Uterus (tissue), 4 donors: ENCODE measurements at places on chromosomes 6 and 20.

- no peak for DNase-seq
- H3K27ac ChIP-seq, result no peak overlapping the region
- H3K36me3 ChIP-seq, result no peaks in the 10 kb centered on the region
- H3K27me3 ChIP-seq, result no peaks in the 10 kb centered on the region
- no peaks in the 10 kb centered on the region for H3K4me1 ChIP-seq
Observed at GRCh38 chr20:63552481-63553249, 1.3 kb upstream of the FNDC11 start.

DNA sequence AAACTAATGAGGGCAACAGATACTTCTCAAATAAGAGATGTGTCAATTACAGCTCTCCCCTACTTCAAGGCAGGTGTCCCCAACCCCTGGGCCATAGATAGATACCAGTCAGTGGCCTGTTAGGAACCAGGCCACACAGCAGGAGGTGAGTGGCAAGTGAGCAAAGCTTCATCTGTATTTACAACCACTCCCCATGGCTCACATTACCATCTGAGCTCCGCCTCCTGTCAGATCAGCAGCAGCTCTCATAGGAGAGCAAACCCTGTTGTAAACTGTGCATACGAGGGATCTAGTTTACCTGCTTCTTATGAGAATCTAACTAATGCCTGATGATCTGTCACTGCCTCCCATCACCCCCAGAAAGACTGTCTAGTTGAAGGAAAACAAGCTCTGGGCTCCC lies 422.1 kb downstream of the GJA1 start:
- H3K27me3 ChIP-seq, result no peaks in the 10 kb centered on the region
- no peaks in the 10 kb centered on the region for H3K4me1 ChIP-seq
- no peak overlapping the region for H3K27ac ChIP-seq
- H3K36me3 ChIP-seq, result no peaks in the 10 kb centered on the region
- DNase-seq, result no peak
- H3K4me3 ChIP-seq, result no peak overlapping the region

DNA sequence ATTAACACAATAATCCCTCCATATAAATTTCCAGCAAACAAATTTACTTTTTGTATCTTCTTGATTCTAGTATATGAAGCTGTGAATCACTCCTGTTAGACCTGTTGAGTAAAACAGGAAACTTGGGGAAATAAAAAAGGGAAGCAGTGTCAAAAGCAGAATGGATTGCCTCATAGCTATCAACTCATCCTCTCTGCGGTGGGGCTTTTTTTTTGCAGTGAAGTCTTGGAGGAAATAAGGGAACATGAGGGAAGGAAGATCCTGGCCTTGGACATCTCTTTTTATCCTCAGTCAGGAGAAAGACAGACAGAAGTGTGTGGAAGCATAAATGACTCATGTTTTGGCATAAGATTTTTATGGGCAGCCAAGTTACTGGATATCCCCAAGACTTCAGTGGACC lies 332.5 kb downstream of the TFAP2A start:
- H3K27me3 ChIP-seq, result no peaks in the 10 kb centered on the region
- H3K4me3 ChIP-seq, result no peak overlapping the region
- DNase-seq, result no peak
- H3K4me1 ChIP-seq, result no peaks in the 10 kb centered on the region

DNA sequence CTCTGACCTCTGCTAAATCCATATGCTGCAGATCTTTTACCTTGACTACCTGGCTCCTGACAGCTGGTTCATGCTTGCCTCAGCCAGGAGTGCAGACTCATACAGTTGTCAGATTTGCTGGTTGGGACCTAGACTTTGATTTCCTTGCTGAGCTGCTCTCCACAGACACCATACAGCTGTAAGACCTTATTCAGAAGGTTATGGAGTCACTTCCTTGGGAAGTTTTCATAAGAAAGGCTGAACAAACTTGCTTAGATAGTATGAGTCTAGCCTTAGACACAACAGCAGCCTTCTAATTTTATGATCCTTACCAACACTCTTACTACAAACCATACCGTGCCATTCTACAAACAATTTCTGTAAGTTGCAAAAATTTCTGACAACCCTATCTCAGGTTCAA lies 102.9 kb downstream of the EDN1 start:
- no peaks in the 10 kb centered on the region for H3K4me1 ChIP-seq
- H3K27me3 ChIP-seq, result no peaks in the 10 kb centered on the region
- H3K4me3 ChIP-seq, result no peak overlapping the region
- no peaks in the 10 kb centered on the region for H3K36me3 ChIP-seq

- DNase-seq, result peak; percentile 47
- H3K27ac ChIP-seq, result no peak overlapping the region
- H3K27me3 ChIP-seq, result no peaks in the 10 kb centered on the region
- H3K36me3 ChIP-seq, result no peaks in the 10 kb centered on the region
- no peaks in the 10 kb centered on the region for H3K4me1 ChIP-seq
- no peak overlapping the region for H3K4me3 ChIP-seq
Observed at GRCh38 chr20:2451939-2452732, 18.5 kb downstream of the SNRPB start.

DNA sequence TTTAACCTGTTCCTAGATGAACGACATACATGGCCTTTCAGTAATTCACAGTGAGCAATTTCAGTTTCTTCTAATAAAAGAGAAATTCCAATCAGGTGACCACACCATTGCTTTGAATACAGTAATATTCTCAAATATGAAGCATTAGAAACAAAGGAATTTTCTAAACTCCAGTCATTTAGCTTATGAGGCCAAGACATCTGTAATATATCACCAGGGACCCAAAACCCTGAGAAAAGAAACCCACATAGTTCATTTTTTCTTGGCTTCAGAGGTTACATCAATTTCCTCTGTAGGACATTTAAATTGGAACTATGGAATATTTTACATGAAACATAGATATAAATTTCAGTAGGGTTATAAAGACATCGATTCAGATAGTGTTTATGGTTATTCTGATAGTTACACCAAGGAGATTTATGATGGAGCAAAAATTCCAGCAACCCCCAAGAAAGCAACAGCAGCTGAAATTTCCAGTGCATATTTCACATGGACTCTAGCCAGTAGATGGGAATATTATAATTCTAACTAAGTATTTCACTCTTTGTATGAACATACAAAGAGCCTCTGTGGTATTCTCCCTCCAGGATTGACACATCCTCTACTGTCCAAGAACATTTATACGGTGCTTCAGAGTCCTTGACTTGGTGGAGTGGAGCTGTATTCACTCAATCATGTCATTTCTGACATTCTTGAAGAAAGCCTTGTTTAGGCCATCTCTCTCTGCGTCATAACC lies 82.9 kb downstream of the ADGRG6 start:
- no peaks in the 10 kb centered on the region for H3K4me1 ChIP-seq
- no peaks in the 10 kb centered on the region for H3K36me3 ChIP-seq
- H3K27me3 ChIP-seq, result no peaks in the 10 kb centered on the region
- no peak overlapping the region for H3K4me3 ChIP-seq

- H3K27me3 ChIP-seq, result no peaks in the 10 kb centered on the region
- no peak for DNase-seq
- H3K4me3 ChIP-seq, result no peak overlapping the region
- no peaks in the 10 kb centered on the region for H3K4me1 ChIP-seq
- no peaks in the 10 kb centered on the region for H3K36me3 ChIP-seq
- H3K27ac ChIP-seq, result no peak overlapping the region
Observed at GRCh38 chr6:8006208-8006607, 58.0 kb downstream of the BLOC1S5 start.

GRCh38 chr20:8855315-8855714 lies 213.6 kb upstream of the PLCB4 start:
- DNase-seq, result peak; percentile 42
- H3K27ac ChIP-seq, result peak overlapping the region; percentile 68
- no peaks in the 10 kb centered on the region for H3K36me3 ChIP-seq
- no peaks in the 10 kb centered on the region for H3K4me1 ChIP-seq

DNA sequence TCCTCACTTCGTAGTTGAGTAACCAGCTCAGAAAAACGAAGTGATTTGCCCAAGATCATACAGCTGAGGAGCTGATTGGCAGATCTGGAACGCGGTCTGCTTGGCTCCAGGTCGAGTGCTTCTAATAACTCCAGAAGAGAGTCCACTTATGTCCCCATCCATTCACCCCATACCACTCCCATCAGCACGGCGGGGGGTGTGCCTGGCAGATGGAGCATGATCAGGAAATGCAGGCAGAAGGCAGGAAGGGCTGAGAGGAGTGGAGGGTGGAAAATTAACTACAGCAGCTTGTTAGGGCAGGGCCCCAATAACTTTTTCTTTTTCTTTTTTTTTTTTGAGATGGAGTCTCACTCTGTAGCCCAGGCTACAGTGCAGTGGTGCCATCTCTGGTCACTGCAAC lies 15.0 kb downstream of the FITM2 start:
- no peaks in the 10 kb centered on the region for H3K36me3 ChIP-seq
- H3K27ac ChIP-seq, result no peak overlapping the region
- no peaks in the 10 kb centered on the region for H3K27me3 ChIP-seq
- no peak for DNase-seq
- H3K4me1 ChIP-seq, result no peaks in the 10 kb centered on the region
- no peak overlapping the region for H3K4me3 ChIP-seq

DNA sequence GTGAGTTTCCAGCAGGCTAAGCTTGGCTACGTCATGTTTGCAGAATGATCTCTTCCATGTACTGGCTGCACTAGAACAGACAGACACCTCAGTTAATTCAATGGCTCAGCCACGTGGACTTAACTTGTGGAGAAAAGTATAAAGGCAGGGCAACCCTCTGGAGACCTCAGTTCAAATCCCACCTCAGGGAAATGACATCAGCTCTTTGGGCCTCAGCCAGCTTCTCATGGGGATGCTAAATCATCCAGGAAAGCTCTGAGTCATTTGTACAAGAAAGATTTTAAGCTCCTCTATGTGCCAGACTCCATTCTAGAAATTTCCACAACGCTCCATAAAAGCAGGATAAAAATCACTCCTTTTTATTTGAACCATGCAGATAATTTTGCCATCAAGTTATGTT lies 128.5 kb upstream of the SALL4 start:
- no peak for DNase-seq
- H3K36me3 ChIP-seq, result no peaks in the 10 kb centered on the region
- H3K27me3 ChIP-seq, result no peaks in the 10 kb centered on the region
- no peak overlapping the region for H3K4me3 ChIP-seq
- no peak overlapping the region for H3K27ac ChIP-seq
- no peaks in the 10 kb centered on the region for H3K4me1 ChIP-seq

DNA sequence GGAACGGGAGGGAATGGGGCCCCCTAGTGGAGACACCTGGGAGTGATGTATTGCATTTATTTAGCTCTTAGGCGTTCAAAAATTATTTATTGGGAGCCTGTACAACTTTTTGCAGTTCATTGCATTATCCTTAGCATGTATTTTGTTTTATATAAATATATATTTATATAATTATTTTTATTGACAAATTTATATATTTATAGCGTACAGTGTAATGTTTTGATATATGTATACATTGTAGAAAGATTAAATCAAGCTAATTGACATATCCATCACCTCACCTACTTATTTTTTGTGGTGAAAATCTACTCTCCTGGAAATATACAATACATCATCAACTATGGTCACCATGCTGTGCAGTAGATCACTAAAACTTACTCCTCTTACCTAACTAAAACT lies 975 bp downstream of the SIRT5 start:
- no peaks in the 10 kb centered on the region for H3K4me1 ChIP-seq
- no peaks in the 10 kb centered on the region for H3K27me3 ChIP-seq
- H3K36me3 ChIP-seq, result no peaks in the 10 kb centered on the region
- no peak for DNase-seq

- no peak overlapping the region for H3K4me3 ChIP-seq
- no peak overlapping the region for H3K27ac ChIP-seq
- no peaks in the 10 kb centered on the region for H3K4me1 ChIP-seq
- DNase-seq, result no peak
- no peaks in the 10 kb centered on the region for H3K36me3 ChIP-seq
Observed at GRCh38 chr6:27679308-27679963, 206.5 kb upstream of the ZNF184 start.

- no peaks in the 10 kb centered on the region for H3K36me3 ChIP-seq
- H3K27me3 ChIP-seq, result no peaks in the 10 kb centered on the region
- H3K4me3 ChIP-seq, result no peak overlapping the region
- no peak for DNase-seq
Observed at GRCh38 chr6:5747379-5747778, 259.3 kb downstream of the NRN1 start.

- no peak for DNase-seq
- H3K4me3 ChIP-seq, result no peak overlapping the region
- no peaks in the 10 kb centered on the region for H3K4me1 ChIP-seq
- H3K27me3 ChIP-seq, result no peaks in the 10 kb centered on the region
- H3K36me3 ChIP-seq, result no peaks in the 10 kb centered on the region
- no peak overlapping the region for H3K27ac ChIP-seq
Observed at GRCh38 chr6:112031960-112032359, 21.9 kb upstream of the CCN6 start.

GRCh38 chr6:12506159-12506558 lies 210.4 kb upstream of the PHACTR1 start:
- H3K36me3 ChIP-seq, result no peaks in the 10 kb centered on the region
- H3K4me3 ChIP-seq, result no peak overlapping the region
- no peaks in the 10 kb centered on the region for H3K27me3 ChIP-seq
- no peak overlapping the region for H3K27ac ChIP-seq
- no peaks in the 10 kb centered on the region for H3K4me1 ChIP-seq
- no peak for DNase-seq

- peaks cover 3% of the 10 kb centered on the region for H3K4me1 ChIP-seq
- H3K36me3 ChIP-seq, result no peaks in the 10 kb centered on the region
- DNase-seq, result peak; percentile 47
- no peak overlapping the region for H3K4me3 ChIP-seq
- no peaks in the 10 kb centered on the region for H3K27me3 ChIP-seq
- H3K27ac ChIP-seq, result no peak overlapping the region
Observed at GRCh38 chr6:161439093-161439492, 165.2 kb upstream of the AGPAT4 start.

DNA sequence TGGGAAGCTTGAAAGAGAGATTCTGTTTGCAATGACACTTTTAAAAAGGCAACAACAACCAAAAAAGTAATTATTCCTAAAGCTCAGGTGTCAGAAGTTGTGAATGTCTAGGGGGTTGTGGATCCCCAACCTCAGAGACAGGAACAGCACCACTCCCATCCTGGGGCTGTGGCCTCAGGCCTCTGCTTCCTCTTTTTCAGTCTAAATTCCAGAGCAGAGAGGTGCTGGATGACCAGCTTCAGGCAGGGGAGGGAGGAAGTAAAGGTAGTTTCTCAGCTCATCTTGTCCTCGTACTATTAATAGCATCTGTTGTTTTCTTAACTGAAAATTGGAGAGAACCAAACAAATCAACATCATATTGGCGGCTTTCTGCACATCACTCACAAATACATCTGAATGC lies 8.3 kb downstream of the NT5E start:
- no peak overlapping the region for H3K4me3 ChIP-seq
- H3K27me3 ChIP-seq, result no peaks in the 10 kb centered on the region
- H3K4me1 ChIP-seq, result peaks cover 25% of the 10 kb centered on the region
- no peak for DNase-seq
- no peaks in the 10 kb centered on the region for H3K36me3 ChIP-seq
- H3K27ac ChIP-seq, result peak overlapping the region; percentile 85

GRCh38 chr6:39102071-39102820 lies 12.7 kb downstream of the SAYSD1 start:
- H3K27ac ChIP-seq, result no peak overlapping the region
- no peaks in the 10 kb centered on the region for H3K4me1 ChIP-seq

- H3K27me3 ChIP-seq, result no peaks in the 10 kb centered on the region
- no peak overlapping the region for H3K4me3 ChIP-seq
- no peak overlapping the region for H3K27ac ChIP-seq
Observed at GRCh38 chr6:17036065-17036393, 65.8 kb upstream of the STMND1 start.

GRCh38 chr20:17843246-17844132 lies 125.1 kb downstream of the SNX5 start:
- peak overlapping the region; percentile 71 for H3K27ac ChIP-seq
- no peak overlapping the region for H3K4me3 ChIP-seq
- H3K36me3 ChIP-seq, result no peaks in the 10 kb centered on the region
- H3K27me3 ChIP-seq, result no peaks in the 10 kb centered on the region
